AG09309 (cell line): ENCODE measurements at places on chromosomes 2 and 18.

GRCh38 chr18:75170022-75170789 lies 38.7 kb downstream of the PTGR3 start:
- no peak for DNase-seq

- DNase-seq: peak; percentile 7
Observed at GRCh38 chr18:39414009-39414700, 1848.6 kb upstream of the CELF4 start.

GRCh38 chr2:108594982-108595464 lies 60.8 kb downstream of the LIMS1 start:
- no peak for DNase-seq

GRCh38 chr2:240183875-240184590 lies 43.6 kb upstream of the OTOS start:
- no peak for DNase-seq

GRCh38 chr2:220513573-220514288 lies 886.3 kb downstream of the SLC4A3 start:
- DNase-seq: no peak

DNA sequence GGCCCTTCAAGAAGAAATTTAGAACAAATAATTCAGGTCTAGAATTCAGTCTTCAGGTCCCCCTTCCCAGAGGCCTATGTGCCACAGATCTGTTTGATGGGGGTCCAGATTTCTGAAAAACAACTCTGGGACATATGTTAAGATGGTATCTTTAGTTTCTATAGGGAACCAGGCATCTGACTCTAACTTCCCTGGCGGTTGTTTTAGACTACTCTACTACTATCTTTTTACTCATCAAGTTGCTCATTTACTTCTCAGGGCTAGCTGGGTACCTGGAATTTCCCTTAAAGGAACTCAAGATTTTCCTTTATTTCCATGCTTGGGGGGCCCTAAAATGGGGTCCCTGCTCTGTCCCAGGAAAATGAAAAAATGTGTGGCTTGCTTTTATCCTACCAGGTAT lies 114.7 kb upstream of the RAB6C start:
- no peak for DNase-seq

DNA sequence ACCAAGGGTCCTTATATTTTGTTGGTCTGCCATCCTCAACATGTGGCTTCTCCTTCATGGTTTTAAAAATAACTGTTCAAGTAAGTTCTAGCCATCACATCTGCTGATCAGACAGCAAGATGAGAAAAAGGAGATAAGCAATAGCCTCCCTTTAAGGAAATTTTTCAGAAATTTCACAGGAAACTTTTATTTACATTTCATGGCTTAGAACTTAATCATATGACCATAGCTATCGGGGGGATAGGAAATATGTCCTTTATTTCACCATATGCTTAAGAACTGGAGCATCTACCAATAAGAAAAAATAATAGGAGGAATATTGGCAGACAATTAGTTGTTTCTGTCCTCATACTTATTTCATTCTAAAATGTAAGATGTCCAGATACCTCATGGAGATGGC lies 16.2 kb downstream of the ATF2 start:
- no peak for DNase-seq

DNA sequence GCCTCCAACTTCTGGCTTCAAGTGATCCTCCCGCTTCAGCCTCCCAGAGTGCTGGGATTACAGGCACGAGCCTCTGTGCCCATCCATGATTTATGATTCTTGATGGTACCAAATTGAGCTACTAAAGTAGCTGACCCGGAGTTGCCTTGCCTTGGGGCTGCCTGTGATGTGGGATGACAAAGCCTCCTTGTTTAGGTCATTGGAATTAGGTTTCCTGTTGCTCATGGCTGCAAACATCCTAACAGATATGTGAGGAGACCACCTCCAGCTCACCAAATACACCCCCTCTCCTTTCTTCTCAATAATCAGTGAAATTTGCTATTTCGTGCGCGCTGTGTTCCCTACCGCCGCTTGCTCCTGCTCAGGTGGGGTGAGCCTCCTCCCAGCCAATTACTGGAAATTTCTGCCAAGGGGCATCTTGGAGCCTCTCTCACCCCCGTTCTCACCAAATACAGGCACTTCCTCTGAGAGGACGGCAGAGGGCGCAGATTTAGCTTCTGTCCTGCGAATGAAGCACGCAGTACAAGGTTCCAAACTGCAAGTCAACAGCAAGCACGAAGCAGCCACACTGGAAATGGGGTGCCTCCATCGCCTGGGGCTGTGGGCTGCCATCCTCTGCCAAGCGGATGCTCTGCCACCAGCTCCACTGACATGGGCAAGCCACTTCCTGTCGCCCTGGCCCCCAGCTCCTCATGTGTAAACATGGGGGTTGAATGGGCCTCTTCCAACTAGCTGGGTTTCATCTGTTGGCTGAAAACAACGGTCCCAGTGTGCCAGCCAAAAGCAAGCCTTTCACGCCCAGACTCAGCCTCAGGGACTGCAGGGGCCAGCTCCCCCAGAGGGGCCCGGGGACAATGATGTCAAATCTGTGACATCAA lies 71.7 kb downstream of the NCAPH start:
- peak; percentile 51 for DNase-seq

- no peak for DNase-seq
Observed at GRCh38 chr18:25052511-25052921, 299.4 kb downstream of the ZNF521 start.

DNA sequence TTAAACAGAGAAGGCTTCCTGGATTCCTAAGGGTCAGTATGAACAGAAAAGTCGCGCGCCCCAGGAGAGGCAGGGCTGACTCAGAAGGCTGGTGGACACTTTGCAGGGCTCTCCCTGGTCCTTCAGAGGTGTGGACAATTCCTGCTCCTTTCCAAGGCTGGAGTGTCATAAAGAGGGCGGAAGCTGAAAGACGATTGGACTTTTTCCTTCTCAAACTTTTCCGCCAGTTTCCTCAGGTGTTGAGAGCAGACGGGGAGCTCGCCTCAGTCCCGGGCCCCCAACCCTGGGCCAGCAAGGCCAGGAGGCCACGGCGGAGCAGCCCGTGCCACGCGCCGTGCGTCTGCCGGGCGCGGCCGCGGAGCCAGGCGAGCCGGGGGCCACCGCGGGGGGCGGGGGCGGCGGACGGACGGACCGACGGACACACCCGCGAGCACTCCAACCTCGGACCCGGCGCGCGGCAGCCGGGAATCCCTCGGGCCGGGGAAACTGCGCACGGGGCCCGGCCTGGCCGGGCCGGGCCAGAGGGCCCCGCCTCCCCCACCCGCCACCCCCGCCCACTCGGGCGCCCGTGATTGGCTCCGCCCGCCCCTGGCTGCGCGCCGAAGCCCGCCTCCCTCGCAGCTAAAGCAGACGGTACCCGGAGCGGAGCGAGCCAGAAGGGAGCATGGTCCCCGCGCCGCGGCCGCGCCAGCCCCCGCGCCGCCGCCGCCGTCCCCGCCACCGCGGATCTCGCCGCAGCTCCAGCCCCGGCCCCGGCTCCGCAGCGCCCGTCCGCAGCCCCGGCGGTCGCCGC lies at the start of gene KLHL29:
Gene KLHL29 (plus strand): TSS at position 629 of the 793 bp plus-strand sequence. CDS start 177,018 bp downstream, outside the sequence.
- DNase-seq: no peak

DNA sequence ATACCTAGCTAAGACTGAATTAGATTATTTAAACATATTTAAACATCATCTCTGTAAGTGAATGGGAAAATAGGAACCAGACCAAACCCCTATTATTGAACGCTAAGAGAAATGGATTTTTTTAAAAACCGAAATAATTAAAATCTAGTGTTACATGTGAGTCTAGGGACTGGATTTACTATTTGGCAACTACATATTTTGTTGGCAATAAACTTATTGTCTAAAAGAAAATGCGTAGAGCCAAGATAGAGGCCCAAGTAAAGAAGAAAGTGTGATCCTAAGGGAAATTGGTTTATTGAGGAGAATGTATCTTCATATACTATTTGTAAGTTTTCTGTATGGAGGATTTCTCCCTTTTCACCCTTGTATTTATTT lies 105.6 kb downstream of the LTBP1 start:
- DNase-seq: no peak

DNA sequence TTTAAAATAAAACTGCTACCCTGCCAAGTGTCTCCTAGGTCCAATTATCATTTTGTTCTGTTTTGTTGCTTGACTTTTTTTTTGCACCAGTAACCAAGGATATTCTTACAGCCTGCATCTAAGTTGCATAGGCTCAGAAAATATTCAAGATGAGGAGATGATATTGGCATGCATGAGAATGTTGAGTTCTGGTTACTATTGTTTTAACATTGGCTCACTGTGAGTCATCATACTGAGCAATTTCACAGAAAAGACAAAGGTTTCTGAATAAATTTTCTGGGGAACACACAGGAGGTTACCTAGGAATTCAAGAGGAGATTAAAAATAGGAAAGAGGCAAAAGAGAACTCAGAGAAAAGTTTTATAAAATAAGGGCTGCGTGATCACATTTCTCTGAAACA lies 84.8 kb upstream of the POU3F3 start:
- DNase-seq: no peak

GRCh38 chr2:135066710-135067109 lies 14.6 kb downstream of the RAB3GAP1 start:
- no peak for DNase-seq

DNA sequence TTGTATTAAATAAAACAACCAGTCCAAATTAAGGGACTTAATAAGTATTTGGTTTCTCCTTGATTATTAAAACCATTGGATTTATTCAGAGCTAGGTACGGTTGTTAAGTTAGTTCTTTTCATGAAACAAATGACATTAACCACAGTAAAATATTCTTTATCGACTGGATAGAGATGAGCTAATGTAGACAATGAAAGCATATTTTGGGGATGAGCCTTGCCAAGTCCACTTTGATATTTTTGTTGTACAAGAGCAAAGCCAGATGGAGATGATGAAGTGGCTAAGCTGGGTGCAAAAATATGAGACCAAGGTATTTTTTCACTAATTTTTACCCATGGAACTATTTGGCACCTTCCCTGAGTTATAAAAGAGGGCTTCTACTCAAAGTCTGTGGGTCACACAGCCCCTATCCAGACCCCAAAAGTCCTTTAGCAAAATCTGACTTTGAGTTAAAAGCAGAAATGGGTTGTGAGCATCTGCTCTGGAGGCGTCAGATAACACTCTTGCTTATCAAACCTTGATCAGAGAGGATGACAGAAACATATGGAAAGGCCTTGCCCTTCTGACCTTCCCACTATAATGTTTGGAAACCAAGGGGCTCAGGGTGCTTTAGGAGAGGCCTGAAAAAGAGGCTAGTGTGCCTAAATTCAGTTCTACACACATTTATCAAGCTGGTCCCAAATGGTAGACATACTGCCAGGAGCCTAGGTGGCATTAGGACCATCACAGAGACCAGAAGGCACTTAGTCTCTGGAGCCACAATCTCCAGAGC lies 456.8 kb downstream of the MTX2 start:
- no peak for DNase-seq

- no peak for DNase-seq
Observed at GRCh38 chr2:176826356-176826755, 386.2 kb upstream of the HNRNPA3 start.

DNA sequence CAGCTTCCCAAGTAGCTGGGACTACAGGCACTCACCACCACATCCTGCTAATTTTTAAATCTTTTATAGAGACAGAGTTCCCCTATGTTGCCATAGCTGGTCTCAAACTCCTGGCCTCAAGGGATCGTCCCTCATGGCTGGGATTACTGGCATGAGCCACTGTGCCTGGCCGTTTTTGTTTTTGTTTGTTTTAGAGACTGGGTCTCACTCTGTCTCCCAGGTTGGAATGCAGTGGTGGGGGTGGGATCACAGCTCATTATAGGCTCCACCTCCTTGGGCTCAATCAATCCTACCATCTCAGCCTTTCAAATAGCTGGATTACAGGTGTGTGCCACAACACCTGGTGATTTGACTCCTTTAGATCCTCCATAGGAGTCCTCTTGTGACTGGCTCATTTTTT lies 19.5 kb upstream of the ZDBF2 start:
- DNase-seq: no peak

GRCh38 chr18:32891130-32891529 lies 118.3 kb upstream of the KLHL14 start:
- no peak for DNase-seq

GRCh38 chr2:33784488-33784887 lies 185.4 kb upstream of the FAM98A start:
- DNase-seq: no peak

DNA sequence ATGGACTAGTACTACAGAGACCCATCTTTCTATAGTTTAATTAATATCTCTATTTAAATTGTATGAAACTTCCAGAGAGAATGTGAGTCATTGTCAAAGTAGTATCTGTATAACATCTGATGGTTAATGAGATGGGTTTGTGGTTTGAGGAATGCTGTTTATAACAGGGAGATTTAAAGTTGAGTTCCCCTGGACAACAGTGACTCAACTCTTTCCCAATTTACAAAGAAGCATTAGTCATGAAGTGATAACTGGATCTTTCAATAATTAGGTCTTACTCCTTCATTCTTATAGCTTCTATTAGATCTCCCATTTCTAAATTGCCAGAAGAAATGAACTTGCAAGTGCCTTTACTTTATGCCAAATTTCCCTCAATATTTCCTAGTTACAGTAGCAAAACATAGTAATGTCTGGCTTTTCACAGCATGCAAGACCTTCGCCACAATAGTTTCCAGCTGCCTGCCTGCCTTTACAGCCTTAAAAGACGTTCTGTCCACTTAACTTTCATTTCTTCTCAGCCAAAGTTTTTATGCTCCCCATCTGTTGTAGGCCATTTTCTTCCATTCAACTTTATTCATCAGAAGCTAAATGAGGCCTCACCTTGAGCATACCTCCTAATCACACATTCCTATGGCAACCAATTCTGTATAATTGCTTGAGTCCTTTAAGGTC lies 47.7 kb upstream of the WDR75 start:
- peak; percentile 94 for DNase-seq

DNA sequence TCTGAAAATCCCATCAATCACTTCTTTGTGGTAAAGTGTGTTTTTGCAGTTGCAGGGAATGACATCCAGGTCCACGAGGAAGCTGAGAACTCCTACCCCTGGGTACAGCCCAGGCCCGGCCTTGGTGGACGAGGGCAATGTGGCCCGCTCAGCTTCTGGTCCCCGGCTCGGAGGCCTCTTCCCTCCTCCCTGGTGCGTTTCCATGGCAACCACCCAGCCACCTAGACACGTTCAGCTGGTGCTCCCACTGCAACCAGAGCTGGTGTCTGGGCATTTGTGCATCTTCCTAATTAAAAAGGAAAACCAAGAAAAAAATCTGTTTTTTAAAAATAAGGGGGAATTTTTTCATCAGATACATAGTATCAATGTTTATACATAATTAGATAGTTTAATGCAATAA lies 603.6 kb upstream of the SALL3 start:
- no peak for DNase-seq

DNA sequence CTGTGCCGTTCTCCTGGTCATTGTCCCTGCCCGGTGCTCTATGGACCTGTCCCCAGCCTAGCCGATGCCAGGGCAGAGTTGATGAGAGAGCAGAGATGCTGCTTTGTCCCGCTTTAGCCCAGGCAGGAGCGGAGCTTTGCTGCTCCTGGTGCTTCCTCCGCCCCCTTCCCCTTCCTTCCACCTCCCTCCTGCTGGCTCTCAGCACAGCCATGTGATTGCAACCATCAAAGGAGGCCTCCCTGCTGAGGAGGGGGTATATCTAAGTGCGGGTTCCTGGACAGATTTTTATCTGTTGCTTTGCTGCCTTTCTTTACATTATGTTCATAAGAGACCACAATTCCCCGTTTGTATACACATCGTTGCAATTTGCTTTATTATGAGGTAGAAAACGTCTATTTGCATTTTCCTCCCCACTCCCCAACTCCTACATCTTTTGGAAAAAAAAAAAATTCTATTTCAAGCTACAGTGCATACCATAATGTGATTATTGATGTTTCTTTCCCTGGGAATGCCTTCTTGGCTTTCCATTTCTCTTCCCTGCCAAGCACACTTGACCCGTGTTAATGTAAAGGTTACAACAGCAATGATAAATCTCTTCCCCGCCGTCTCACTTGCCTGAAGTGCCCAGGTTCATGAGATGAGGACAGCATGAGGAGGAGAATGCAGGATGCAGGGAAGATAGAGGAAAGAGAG lies 25.4 kb downstream of the ALPK2 start:
- no peak for DNase-seq

- no peak for DNase-seq
Observed at GRCh38 chr2:24169023-24169422, 5.8 kb upstream of the FAM228A start.
